T1000 (cell line): ENCODE measurements at places on chromosomes 1 and 21.

- peak; percentile 58 for DNase-seq
These were observed at the start of gene VWA1 for GRCh38 chr1:1435106-1435903. TSS of gene VWA1 (plus strand) at chr1:1435690. CDS start at chr1:1435749, 59 bp downstream.

GRCh38 chr1:206970446-206970845 lies at the start of gene FCAMR:
TSS of gene FCAMR (minus strand) at chr1:206970460. CDS start at chr1:206970125, 335 bp downstream.
- no peak for DNase-seq

GRCh38 chr1:167244244-167244643 lies 23.6 kb downstream of the POU2F1 start:
- DNase-seq: no peak

- no peak for DNase-seq
These were observed 87.6 kb downstream of the CATSPERE start for GRCh38 chr1:244548558-244549115.

GRCh38 chr1:162560303-162561036 lies 1.1 kb upstream of the UAP1 start:
- DNase-seq: no peak
